T-helper 1 cell (primary cell): ENCODE measurements at places on chromosomes 11 and 22.

GRCh38 chr11:132022285-132022684, 651.9 kb downstream of the NTM start:
- no peak for DNase-seq

DNA sequence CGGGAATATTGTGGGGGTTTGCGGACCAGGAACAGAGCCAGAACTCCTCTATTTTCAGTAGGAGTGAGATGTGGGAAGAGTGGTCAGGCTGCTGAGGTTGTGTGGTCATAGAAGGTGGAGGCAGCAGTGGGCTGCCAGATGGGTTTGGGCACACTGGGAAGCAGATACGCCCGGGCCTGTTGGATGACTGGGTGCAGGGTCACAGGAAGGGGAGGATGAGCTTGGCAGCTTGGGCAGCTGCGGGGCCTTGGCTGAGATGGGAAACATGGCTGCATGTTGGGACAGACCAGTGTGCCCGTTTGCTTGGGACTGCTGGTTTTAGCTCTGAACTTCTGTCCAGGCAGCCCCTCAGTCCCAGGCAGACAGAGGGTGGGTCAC, 11.4 kb downstream of the SHANK3 start:
- no peak for DNase-seq

- DNase-seq, result no peak
Measured at GRCh38 chr11:33722590-33723234, 13.5 kb downstream of the CD59 start.

DNA sequence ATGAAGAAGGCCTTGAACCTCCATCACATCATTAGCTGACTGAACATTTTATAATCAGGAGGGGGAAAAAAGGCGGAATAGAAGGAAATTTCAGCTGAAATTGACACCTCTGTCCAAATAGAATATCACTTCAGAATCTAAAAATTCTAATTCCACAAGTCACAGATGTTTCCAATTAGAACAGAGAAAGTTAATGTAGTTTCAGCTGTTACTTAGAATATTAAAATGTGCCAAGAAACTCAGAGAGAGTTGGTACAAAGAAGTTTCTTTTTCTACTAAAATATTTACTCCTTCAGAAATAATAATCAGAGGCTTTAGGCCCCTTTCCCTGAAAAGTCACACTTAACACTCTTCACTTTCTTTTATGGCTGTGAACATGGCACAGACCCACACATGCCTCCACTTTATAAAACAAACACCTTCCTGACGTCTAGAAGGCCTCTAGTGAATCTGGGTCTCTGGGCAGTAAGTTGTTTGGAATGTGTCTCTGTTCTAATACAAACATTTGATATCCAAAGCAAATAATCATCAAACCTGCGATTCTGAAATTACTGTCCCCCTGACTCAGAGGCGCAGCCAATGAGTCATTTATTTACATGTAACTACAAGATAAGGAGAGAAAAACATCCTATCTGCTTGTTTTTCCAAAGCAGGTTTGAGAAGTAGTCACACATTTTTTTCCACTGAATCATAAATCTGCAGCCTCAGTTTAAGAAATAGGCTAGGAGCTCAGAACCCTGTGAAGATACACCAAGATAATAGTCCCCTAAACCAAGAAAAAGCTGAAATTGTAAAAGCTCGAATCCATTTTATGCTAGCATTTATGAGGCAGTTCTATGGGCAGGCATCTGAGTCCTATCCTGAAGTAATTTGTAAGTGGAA, 148.4 kb downstream of the ME3 start:
- no peak for DNase-seq
